ENCODE measurements at places on chromosomes 3 and 15. TPM values are rescaled to one million over a fixed set of nuclear protein-coding genes. Genes with fewer than 3 reads are reported as not detected.

DNA sequence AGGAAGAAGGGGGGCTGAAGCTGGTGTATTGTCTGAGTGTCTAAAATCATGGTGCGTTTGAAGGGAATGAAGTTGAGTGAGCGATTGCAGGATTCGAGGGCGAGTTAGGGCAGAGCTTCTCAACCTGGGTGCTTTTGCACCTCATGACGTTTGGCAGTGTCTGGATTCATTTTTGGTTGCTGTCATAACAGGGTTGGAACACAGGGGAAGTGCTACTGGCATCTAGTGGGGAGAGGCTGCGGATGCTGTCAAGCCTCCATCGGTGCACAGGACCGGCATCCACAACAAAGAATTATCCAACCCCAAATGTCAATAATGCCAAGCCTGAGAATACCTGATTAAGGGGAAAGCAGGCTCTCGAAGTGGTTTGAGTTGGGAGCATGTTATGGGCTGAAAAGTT, 120.0 kb downstream of the SLCO3A1 start:
- no peak for DNase-seq

The EBLN2 gene
- polyA plus RNA-seq: 1.2 TPM

- peak; percentile 57 for DNase-seq
Observed at GRCh38 chr3:73451301-73451944, 173.3 kb downstream of the PDZRN3 start.

DNA sequence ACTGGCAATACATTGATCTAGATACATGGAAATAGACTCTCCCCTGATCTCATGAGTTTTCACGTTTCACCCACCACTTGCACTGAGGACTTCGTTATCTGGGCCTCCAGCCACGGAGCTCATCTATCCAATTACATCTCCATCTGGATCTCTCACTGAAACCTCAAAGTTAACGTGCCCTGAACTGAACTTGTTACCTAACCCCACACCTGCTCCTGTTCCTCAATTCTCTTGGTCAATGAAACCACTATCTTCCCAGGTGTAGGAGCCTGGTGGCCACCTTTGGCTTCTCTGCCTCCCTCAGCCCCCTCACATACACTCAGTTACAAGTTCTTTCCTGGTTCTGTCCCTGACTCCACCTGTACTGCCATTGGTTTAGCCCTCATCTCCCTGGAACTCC, 9.7 kb downstream of the DGKG start:
- DNase-seq: no peak

The ATP6V1A gene
- polyA plus RNA-seq: 32.2 TPM

DNA sequence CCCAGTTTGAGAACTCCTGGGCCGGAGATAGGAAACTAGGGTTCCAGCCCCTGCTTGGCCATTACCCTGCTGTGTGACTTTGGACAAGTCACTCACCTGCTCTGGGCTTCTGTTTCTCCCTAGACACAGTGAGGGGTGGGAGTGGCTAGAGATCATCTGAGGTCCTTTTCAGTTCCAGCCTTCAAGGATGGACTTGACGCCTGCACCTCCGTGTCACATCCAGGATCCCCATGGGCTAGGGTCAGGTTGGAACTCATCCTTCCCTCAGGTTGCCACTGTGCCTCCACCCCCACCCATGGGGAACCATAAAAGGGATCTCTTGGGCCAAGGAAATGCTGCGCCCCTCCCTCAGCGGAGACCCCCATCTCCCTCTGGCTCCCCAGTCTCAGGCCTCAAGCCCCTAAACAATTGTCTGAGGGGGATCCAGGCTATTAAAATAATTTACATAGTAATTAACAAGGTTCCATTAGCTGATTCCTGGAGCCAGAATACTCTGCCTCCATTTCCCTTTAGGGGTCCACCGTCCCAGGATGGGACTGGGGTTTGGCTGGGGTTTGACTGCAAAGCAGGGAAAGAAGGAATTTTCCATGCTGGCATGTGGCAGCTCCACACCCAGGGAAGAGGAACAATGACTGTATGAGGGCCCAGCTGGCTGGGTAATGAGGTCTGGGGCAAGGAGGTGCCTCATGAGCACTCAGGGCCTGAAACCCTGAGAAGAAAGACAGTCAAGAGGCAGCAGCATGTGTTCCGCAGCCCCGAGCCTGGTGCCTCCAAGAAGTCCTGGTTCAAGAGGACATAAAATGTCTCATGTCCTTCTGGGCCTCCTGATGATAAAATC, 177.7 kb downstream of the SMAD6 start:
- DNase-seq: no peak

The SLC6A1 gene
- polyA plus RNA-seq: 1.1 TPM

GRCh38 chr15:63560741-63561448, 36.3 kb upstream of the FBXL22 start:
- no peak for DNase-seq

- no peak for DNase-seq
Observed at GRCh38 chr3:115190747-115191146, 43.7 kb upstream of the ZBTB20 start.

DNA sequence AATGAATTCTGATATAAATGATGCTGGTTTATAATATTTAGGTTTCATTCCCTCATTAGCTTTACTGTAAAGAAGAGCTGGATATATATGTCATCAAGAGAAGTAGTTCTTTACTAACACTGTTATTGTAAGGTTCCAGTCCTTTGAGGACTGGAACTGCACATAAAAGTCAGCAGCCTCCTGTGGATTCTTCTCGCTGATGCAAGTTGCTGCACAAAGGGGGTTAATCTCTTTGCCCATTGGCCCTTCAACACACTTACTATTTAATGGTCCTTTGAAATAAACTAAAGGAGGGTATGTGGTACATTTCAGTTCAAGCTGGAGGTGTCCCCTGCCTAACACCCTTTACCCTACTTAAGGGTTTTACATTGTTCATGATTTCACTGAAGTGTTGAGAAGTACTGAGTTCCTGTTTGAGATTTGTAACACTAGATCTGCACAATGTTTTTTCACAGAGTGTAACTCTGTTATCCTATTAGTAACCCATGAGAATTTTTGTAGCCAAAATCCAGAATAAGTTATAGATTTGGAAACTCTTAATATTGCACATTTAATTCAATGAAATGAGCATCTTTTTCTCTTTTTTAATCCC, 43.9 kb downstream of the NR2C2 start:
- DNase-seq: no peak

The LDHAL6B gene
- not detected for polyA plus RNA-seq

- DNase-seq: peak; percentile 34
Observed at GRCh38 chr3:151940481-151940880, 67.0 kb downstream of the SUCNR1 start.

- peak; percentile 89 for DNase-seq
Observed at GRCh38 chr3:141412087-141412935, 44.0 kb downstream of the ZBTB38 start.

- no peak for DNase-seq
Observed at GRCh38 chr3:67788396-67788795, 134.0 kb upstream of the SUCLG2 start.

The CCDC12 gene
- polyA plus RNA-seq: 75.2 TPM

- DNase-seq: peak; percentile 82
Observed at GRCh38 chr3:190092250-190092649, 28.4 kb downstream of the P3H2 start.

DNA sequence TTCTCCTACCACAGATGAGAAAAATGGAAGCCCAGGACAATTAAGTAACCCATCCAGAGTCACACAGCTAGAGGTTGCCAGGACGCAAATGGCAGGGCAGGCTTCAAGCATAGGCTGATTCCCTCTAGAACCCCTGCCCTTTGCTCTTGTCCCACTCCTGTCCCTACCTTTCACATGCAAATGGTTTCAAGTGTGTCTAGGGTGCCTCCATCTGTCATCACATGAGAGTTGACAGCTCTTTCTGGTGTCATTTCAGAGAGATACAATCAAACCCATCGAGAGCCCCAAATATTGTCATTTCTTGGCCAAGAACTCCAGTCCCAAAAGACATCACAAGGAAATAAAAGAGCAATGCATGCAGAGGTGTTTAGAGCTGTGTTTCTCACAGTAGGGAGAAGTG, 23.7 kb downstream of the CCDC12 start:
- no peak for DNase-seq

DNA sequence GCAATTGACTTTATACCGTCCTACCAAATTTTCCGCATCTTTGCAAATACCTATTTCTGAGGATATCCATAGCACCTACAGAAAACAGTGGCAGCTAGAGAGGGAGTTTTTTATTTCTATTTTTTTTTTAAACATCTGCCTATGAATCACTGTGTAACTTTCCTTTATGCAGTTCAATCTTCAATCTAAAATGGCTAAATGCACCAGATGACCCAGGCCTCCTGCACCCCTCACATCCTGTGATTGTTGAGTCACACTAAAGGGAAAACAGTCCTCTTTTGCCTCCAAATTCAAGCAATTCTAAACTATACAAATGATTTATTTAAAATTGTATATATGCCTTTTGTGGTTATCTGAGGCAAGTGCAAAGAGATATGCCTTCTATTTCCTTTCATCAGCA, 20.1 kb upstream of the BCL6 start:
- no peak for DNase-seq

The COL8A1 gene
- 63.6 TPM for polyA plus RNA-seq

DNA sequence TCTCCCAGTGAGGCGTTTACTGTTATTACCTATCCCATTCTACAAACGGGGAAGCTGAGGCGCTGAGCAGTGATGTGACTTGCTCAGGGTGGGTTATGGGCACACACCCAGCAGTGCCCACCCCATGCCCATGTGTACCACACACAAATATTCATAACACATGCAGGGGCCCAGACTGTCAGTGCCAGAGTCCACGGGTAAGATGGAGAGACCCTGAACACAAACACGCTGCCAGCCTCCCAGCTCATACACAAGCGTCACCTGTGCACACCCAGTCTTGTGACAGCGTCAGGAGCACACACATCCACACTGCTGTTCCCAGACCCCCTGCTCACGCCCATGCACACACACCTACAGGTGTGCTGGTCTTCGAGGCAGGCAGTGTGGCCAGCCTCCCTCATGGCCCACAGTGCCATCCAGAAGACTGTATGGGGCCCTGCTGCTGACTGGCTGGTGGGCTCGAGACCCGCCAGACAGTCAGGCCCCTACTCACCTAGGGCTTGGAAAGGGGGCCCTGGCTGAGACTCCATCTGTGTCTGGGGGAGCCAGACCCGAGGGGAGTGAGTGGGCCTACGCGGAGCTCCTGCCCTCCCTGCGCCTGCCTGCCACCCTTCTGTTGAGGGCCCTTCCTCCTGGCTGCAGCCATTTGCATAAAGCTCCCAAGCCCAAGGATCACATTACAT, 39.4 kb downstream of the DNAJB8 start:
- no peak for DNase-seq

- DNase-seq: no peak
Observed at GRCh38 chr3:43285644-43286043, 696 bp upstream of the SNRK start.

- DNase-seq: no peak
Observed at GRCh38 chr3:68089572-68090011, 435.2 kb upstream of the SUCLG2 start.

DNA sequence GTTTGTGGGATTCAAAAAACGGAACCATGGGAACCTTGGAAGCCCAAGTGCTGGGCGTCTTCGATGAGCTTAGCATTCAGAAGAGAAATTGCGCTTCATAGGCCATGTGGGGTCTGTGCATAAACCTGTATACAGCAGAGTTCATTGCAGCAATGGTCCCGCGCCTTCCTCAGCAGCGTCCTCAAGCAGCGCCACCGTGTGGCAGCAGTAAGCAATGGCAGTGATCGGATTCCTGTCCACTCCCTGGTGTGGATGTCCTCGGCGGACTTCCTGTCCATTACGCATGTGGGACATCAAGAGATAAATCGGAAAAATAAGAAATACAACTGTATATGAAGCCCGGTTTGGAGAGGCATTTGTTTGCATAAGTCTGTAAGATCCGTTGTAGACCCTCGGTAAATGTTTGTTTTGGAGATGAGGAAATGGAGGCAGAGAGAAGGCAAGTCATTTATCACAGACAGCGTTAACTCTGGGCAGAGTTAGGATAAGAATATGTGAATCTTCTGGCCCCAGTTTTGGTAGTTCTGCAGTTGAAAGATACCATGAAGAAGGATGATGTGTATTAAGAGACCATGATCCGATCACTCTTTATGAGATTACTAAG, 57.7 kb downstream of the CNTN4 start:
- DNase-seq: peak; percentile 20

- no peak for DNase-seq
Observed at GRCh38 chr15:99197856-99198255, 51.5 kb downstream of the TTC23 start.

DNA sequence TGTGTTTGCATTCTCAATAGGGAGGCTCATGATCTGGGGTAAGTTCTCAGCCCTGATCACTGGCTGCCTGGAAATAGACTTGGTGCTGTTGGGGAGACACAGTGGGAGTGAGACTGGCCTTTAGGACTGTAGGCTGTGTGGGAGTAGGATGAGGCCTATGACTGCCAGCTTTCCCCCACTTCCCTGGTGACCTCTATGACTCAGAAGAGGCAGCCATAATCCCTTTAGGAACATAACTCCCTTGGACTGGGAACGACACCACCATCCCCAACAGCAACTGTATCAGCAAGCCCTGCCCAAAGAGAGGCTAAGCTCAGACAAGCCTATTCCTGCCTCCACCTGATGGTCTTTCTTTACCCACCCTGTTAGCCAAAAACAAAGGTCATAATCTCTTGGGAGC, 91.3 kb downstream of the SUCNR1 start:
- DNase-seq: no peak

- no peak for DNase-seq
Observed at GRCh38 chr3:150243466-150243865, 164.6 kb upstream of the TSC22D2 start.

DNA sequence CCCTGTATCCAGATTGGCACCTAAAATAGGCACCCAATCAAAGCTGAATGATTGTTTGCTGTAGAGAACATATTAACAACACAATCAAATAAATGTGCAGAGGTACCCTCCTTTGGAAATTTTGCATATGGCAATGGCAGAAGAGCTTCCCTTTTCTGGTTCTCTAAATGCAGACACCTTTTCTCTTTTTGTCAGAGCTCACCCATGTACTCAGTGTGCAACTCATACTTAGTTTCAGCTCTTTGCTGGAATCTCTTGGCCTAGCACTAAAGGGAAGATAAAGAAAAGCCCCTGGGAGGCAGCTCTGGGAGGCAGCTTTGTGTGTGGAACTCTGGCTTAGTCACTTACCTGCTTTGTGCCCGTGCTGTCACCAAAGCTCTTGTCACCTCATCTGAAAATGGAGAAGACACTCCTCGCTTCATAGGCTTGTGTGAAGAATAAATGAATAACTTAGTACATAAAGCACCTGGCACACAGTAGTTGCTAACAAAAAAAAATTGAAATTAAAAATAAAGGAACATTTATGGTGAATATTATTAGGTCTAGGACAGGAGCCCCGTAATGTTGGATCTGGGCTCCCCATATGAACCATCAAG, 28.8 kb downstream of the ST6GAL1 start:
- no peak for DNase-seq

GRCh38 chr3:43707998-43708397, 17.3 kb downstream of the ABHD5 start:
- DNase-seq: no peak

The HHLA2 gene
- 1.8 TPM for polyA plus RNA-seq

Measured in lung (tissue), 17 donors.